ENCODE measurements at places on chromosomes 6 and 20.

DNA sequence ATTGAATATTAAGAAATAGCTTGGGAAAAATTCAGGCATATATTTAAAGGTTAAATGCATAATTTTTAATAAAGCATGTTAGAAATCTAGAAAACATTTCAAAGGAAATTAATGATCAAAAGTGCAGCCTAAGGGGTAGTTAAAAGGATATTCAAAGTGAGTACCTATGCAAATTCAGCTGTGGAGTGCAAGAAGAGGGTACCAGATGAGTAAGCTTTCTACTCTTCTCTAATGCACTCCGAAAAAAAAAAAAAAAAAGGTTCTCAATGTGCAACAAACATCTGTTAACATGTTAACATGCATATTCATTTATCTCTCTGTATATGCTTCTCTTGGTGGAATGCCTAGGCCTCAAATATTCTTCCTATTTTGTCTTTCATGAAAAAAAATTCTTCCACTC, 32.0 kb upstream of the KATNA1 start:
- no peak for DNase-seq

- DNase-seq, result no peak
Measured at GRCh38 chr20:12875510-12875909, 133.3 kb upstream of the SPTLC3 start.

DNA sequence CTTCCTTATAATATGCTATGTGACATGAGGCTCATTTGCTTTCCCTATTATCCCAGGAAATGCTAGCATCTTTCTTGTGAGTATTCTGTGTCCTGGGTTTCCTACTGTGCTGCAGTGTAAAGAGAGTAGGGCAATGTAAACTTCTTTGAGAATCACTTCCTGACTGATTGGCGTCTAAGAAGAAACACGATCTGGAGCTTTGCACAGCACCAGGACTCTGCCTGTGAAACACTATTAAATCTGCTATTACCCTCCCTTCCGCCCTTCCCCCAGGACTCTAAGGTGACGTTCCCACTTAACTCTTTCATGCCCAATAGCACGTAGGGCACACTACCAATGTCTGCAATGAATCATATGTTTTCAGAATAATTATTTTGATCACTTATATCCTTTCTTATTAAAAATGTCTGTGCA, 607.3 kb upstream of the CITED2 start:
- DNase-seq, result no peak

GRCh38 chr6:26365633-26365995, 616 bp downstream of the BTN3A2 start:
- DNase-seq, result no peak

- DNase-seq, result no peak
Measured at GRCh38 chr6:123215211-123215610, 219.2 kb downstream of the CLVS2 start.

DNA sequence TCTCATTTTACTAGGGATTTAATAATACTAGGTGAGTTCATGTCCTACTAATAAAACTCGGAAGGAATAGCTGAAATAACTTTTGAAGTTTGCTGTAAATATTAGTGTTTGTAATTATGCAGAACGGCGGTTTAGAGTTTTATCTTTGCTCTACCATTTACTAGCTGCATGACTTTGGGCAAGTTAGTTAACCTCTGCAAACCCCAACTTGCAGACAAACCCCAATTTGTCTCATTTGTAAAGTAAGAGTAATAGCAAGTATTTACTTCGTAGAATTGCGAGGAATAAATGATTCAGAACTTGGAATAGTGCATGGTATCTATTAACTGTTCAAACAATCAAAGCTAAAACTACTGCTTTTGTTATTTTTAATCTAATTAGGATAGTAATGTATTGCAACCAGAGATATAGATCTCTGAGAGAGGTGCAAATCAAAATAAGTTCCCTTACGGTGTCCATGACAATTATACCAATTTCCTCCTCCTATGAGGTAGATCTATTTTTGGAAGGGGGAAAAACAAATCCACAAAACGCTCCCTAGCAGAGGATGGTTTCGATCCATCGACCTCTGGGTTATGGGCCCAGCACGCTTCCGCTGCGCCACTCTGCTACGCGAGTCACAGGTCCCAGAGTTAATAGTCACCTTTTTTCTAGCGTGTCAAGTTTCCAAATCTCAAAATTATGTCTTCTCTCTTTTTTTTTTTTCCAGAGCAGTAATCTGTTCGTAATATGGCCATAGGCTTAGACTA, 35.1 kb upstream of the BTN3A2 start:
- DNase-seq, result peak; percentile 37

DNA sequence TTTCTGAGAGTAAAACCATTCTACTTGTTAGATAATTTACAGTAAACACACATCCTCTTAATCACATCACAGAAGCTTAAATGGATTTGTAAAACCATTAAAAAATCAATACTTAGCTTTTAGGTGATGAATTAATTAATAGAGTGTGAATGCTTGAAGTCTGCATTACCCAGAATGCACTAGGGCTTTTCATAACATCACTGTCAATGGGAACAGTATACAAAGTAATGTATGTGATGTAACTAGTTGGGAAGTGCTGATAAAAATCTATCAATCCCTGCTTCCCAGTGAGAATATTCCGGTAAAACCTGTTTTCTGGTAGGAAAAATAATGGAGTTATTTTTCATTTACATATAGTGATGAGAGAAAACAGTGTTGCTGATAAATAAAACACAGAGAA, 23.1 kb upstream of the HDGFL1 start:
- no peak for DNase-seq

- DNase-seq, result no peak
Measured at GRCh38 chr6:15220062-15220461, 25.8 kb upstream of the JARID2 start.

DNA sequence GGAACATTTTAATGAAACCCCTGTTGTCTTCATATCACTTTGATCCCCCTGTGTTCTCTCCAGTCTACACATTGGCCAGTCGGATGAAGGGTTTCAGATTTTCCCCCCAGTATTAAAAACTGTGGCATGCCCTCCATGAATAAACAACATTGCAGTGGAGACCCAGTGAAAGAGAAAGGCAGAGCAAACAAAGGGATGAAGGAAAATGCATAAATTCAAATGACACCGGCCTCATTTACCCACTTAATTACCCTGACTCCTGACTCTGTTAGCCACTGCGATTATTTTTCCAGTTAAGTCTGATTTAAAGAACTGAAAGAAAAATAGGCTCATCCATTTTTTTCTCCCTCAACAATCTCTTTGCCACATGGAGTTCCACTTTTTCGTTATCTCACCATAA, 569.2 kb downstream of the TFAP2B start:
- no peak for DNase-seq

DNA sequence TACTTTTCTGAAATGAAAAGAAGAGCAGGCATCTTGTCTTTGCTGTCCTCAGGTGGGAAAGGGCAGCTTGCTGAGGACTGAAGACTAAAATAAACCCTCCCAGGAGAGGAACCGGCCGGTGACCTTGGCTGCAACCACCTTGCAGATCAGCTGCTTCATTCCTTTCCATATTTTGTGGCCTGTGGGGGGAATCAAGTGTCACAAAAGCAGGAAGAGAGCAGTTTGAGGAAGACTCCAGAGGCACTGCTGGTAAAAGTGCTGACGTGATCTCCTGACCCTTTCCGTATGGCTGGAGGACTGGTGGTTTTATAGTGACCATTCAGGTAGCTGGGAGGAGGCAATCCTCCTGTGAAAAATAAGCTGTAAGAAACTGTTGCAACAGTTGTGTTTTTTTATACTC, 157.0 kb downstream of the PLCB4 start:
- DNase-seq, result no peak

DNA sequence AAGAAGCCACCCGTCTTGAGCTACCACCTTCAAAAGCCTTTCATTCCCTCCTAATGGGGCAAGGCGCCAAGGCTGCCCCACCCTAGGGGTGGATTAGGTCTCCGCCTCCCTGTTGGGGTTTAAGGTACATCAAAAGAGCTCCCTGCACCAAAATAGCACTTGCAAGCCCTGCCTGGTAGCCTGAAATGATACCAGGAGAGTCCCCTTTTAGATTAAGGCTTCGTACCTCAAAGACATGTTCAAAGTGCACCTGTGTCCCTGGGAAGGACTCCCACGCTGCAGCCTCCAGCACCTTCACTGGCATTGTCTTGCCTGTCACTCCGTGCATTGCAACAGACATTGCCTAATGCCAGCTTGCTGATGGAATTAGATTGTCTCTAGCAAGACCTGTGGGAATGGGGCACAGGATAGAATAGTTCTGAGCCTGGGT, 15.7 kb upstream of the CDKN1A start:
- no peak for DNase-seq

DNA sequence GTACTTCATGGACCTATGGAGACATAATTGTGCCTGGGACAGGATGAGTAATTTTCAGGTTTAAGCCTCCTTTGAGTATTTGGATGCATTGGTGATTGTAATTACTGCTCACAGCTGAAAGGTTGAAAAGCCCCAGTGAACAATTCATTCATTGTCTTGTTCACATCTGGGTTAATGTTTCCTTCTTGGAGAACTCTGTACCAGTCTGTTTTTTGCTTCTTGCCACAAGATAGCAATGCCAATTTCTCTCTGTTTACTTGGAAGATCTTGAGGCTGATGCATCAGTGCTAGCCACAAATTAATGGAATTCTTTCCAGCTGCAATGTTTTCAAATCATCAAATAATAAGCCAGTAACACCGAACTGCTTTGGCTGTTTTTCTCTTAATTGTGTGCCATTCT, 207.8 kb downstream of the BMP2 start:
- no peak for DNase-seq

- DNase-seq, result peak; percentile 95
Measured at GRCh38 chr6:6885521-6886170, 222.1 kb upstream of the RREB1 start.

- DNase-seq, result no peak
Measured at GRCh38 chr6:160505970-160506369, 157.8 kb downstream of the SLC22A3 start.

- no peak for DNase-seq
Measured at GRCh38 chr6:28165563-28165962, 23.9 kb downstream of the ZKSCAN8 start.

- no peak for DNase-seq
Measured at GRCh38 chr20:2865630-2866029, 7.7 kb upstream of the PTPRA start.

- DNase-seq, result no peak
Measured at GRCh38 chr6:30570740-30571074, 535 bp upstream of the ABCF1 start.

GRCh38 chr6:106658469-106658868, 29.1 kb downstream of the QRSL1 start:
- peak; percentile 8 for DNase-seq

- no peak for DNase-seq
Measured at GRCh38 chr20:16197696-16198095, 375.6 kb downstream of the KIF16B start.

GRCh38 chr6:138645976-138646640, 127.5 kb upstream of the CCDC28A start:
- DNase-seq, result no peak

GRCh38 chr6:50270415-50270814, 220.7 kb upstream of the DEFB112 start:
- DNase-seq, result no peak

DNA sequence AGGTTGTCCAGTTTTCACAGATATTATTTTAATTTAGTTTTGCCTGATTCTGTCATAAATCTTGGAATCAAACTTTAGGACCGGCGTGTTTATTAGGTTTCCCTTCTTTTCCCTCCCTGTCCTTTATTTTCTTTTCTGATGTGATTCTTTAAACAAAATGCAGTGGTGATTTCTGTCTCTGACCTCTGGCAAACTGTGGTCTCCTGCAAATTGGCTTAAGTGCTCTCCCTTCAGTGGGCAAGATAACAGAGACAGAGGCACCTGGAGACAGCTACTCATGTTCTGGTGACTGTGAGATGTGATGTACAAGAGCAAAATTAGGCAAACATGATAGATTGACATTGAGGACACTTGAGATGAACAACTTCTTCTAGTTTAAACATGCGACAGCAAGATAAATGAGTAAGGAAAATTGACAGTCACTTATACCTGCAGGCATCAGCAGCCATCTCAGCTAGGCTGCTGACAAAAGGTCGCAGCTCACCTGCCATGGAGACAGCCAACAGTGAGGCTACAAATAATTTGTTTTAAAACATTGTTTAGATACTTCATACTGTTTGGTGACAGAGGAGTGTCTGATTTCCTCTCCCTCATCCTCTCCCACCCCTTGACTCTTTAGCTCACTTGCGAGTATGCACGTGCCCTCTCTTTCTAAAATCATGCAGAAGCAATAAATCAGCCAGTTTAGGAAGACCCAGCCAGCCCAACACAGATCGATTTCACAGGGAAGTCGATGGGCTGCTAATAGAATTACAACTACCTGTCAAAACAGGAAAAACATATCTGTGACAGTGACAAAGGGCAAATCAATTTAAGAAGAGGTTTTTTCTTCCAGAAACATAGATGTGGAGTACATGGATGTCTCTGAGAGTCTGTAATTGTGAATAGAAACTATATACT, 63.4 kb upstream of the MAP3K7 start:
- no peak for DNase-seq

DNA sequence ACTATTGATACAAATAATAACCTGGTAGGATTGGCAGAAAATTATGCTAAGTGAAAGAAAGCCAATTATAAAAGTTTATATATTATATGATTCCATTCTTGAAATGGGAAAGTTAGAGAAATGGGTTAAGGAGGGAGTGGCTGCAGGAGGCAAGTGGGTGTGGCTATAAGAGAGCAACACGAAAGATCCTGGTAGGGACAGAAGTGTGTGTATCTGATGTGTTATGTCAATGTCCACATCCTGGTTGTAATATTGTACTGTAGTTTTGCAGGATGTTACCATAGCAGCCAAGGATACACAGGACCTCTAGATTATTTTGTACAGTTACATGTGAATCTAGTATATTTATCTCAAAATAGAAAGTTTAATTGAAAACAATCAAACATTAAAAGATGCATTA, 46.8 kb downstream of the SNX5 start:
- no peak for DNase-seq

DNA sequence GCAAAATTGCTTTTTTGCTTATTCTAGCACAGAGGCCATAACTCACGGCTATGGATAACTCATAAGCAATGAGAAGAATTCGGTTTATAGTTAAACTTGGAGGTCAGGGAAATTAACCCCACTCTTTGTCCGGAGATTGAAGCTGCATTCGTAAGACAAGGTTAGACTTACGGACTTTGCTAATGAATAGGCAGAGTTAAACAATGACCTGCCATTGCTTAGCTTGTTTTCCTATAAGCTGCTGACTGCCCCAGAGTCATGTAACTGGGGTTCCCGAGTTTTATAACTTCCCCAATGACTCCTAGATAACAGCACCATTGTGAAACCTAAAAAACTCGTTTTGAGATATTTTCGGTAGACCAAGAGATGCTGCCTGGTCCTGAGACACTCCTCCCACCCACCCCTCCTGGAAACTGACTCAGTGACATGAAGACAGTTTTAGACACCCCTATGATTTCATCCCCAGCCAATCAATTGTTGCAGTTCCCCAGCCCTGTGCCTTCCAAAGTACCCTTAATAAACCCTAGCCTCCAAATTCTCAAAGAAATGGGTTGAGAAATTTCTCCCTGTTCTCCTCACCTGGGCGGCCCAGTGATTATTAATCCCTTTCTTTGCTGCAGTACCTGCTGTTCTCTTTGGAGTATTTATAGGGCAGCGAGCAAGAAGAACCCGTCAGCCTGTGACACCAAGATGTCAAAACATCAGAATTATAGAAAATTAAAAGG, 33.1 kb upstream of the MCUR1 start:
- no peak for DNase-seq

- no peak for DNase-seq
Measured at GRCh38 chr6:11054722-11055121, 10.6 kb upstream of the ELOVL2 start.

All from GF-D8 (cell line).